ENCODE measurements at places on chromosomes 7 and 10. TPM values are rescaled to one million over a fixed set of nuclear protein-coding genes. Genes with fewer than 3 reads are reported as not detected.

DNA sequence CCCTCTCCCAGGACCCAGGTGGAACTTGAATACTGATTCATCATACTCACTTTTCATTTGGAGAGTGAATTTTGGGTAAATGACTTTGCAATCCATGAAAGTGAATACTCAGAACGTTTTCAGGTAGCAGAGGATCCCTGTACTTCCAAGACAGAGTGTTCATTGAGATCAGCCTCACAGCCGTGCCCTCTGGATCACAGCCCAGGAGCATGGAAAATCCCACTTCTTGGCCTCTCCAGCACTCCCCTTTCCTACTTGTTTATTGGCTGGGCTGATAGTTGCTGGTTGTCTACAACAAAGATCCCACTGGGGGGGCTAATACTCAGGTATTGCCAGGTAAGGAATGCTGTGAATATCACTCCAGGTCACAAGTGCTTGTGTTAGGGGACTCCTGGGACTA lies 5.9 kb downstream of the GCK start:
- DNase-seq, result no peak

DNA sequence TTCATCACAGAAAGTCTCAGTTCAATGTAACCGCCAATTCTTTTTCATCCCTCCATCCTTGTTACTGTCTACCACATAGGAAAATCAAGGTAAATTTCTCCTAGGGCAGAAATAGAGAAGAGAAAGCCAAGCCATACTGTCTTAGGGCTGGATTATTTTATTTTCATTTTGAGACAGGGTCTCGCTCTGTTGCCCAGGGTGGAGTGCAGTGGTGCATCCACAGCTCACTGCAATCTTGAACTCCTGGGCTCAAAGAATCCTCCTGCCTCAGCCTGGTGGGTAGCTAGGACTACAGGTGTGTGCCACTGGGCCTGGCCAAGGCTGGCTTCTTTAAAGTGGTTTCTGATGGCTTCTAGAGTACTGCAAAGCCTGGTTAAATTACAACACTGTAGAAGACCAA lies 181.7 kb downstream of the SRPK2 start:
- no peak for DNase-seq

Gene SPDYE2
- not detected for total RNA-seq

DNA sequence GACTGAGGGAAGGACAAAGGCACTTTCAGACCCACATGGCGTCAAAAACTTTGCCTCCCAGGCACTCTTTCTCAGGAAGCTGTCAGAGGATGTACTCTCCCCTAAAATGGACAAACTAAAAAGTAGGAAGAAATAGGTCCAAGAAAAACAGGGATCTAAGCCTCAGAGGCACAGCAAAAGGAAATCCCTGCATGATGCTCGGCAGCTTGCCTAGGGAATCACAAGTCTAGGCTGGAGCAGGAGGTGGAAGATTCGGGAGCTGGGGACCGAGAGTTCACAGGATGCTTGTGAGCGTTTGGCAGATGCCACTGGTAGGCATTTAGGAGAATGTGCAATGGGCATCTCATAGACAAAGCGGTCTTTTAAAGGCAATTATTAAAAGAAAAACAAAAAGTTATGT lies 60.8 kb downstream of the ATXN7L1 start:
- DNase-seq, result no peak

Gene ALKBH4
- total RNA-seq, result 12.6 TPM

GRCh38 chr7:139722604-139723003 lies 55.2 kb downstream of the HIPK2 start:
- DNase-seq, result no peak

DNA sequence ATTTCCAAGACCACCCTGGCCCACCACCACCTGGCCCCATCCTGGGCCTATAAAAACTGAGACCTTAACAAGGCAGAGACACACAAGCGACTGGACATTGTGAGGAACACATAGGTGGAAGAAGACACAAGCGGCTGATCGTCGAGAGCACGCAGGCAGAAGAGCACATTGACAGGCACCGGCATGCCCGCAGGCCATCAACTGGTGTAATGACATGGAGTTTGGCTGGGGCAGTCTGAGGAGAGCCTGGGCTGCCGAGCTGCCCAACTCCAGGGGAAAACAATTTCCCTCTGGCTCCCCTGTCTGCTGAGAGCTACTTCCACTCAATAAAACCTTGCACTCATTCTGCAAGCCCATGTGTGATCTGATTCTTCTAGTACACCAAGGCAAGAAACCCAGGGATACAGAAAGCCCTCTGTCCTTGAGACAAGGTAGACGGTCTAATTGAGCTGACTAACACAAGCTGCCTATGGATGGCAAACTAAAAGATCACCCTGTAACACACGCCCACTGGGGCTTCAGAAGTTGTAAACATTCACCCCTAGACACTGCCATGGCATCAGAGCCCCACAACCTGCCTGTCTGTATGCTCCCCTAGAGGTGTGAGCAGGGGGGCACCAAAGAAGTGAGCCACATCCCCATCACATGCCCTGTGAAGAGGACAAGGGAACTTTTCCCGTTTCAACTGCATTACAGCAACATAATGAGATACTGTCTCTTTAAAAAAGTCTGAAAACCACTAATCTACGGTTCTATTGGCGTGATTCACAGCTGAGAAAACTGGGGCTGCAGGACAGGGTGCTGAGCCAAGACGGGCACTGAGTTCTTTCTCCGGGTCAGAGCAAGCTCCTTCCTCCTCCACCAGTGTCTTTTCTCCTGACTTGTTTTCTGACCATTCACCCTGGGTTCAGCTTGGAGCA lies 18.5 kb upstream of the TNS3 start:
- no peak for DNase-seq

GRCh38 chr7:155998766-155999630 lies 186.7 kb upstream of the SHH start:
- no peak for DNase-seq

Gene PILRA
- 17.2 TPM for total RNA-seq

Gene NHLRC2
- total RNA-seq, result 117 TPM

Gene TRIM50
- 0.28 TPM for total RNA-seq

GRCh38 chr7:69770613-69771012 lies 172.3 kb downstream of the AUTS2 start:
- DNase-seq, result no peak

Gene AGAP9
- total RNA-seq, result 1.3 TPM

DNA sequence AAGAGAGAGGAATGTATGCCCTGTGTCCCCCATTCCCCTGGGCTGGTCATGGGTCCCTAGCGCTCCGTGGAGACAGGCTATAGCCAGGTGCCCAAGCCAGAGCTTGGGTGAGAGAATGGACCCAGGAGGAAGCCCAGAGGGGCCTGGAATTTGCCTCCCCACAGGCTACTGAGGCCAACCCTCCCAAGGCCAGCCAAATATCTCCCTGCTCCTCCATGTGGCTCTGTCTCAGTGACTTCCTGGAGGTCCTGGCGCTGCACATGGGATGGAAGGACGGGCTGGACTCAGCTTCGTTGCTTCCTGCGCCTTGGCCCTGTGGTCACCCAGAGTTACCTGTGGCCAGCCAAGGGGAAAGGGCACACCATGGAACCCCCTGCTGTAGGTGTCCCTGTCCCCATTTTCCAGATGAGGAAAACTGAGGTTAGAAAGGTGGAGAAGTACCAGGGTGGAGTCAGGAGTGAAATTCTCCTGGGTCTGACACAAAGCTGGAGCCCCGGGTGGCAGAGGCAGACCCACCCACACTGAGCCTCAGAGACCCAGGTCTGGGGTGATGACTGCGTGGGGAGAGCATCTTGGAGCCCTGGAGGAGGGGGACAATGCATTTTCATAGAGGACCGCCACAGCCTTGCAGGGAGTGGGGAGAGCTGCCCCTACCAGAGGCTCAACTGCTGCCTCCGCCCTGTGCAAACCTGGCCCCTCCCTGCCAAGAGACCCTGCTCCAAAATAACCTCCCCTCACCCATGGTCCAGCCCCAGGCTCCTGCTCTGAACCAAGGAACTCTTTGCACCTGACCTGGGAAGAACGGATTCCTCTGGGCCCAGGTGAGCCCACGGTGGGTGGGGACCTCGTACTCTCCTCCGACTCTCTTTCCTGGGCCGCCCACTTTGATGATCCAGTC lies 42.6 kb downstream of the TMEM270 start:
- DNase-seq, result no peak

GRCh38 chr7:78463039-78463438 lies 664.5 kb downstream of the PHTF2 start:
- DNase-seq, result no peak

Gene FFAR4
- 6.7 TPM for total RNA-seq

- no peak for DNase-seq
These were observed 78.4 kb upstream of the GSDME start for GRCh38 chr7:24835643-24836042.

GRCh38 chr7:69673074-69673473 lies 74.8 kb downstream of the AUTS2 start:
- no peak for DNase-seq

DNA sequence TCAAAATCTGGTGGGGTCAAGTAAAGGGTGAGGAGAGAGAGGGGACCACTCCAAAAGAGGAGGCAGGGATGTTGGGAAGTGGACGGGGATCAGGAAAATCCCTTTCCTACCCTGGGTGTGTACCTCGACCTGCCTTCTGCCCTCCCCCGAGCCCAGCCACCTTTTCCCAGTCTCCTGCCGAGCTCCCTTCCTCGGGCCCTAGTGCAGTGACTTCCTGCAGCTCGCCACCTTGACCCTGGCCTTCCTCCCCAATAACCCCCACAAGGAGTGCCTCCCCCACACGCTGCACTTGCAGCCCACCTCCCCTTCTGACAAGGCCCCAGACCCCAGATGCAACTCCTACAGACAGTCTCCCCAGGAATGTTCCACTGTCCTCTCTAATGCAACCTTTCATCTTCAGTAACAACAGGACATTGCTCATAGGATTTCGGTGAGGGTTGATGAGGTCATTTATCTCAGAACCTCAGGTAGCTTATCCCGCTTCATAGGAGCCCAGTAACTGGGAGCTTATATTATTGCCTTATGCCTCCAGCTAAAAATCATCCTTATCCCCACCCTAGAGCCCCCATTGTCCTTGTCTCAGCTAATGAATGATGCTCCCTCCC lies 90.1 kb downstream of the MKI67 start:
- DNase-seq, result no peak

GRCh38 chr7:122199171-122199570 lies 55.1 kb upstream of the AASS start:
- no peak for DNase-seq

Gene KCNIP2
- total RNA-seq, result 90.5 TPM

GRCh38 chr10:61140765-61141392 lies 196.9 kb upstream of the RHOBTB1 start:
- DNase-seq, result no peak

Gene HOXA7
- 5.8 TPM for total RNA-seq

GRCh38 chr10:1120801-1121211 lies 64.6 kb downstream of the WDR37 start:
- DNase-seq, result no peak

DNA sequence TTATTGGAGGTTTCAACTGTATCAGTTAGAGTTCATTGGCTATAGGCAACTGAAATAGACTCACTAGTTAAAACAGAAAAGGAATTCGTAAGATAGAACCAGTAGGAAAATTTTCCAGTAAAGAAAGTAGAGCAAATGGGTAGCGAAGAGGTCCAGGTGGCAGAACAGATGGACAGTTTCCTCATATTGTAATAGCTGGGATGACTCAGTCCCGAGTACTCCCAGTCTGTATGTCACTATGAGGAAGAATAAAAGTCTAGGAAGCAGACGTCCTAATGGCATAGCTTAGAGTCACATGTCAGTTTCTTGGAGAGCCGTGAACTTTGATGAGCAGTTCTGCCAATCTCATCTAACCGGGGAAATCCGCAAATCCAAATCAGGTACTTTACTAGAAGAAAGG lies 95.3 kb downstream of the RNF32 start:
- no peak for DNase-seq

Gene ZMYND11
- 59.5 TPM for total RNA-seq

Gene GBF1
- total RNA-seq, result 28.1 TPM

GRCh38 chr7:85602196-85602595 lies 415.3 kb upstream of the SEMA3D start:
- no peak for DNase-seq

Gene PRSS37
- not detected for total RNA-seq

GRCh38 chr7:44772867-44773266 lies 23.6 kb upstream of the PPIA start:
- no peak for DNase-seq

DNA sequence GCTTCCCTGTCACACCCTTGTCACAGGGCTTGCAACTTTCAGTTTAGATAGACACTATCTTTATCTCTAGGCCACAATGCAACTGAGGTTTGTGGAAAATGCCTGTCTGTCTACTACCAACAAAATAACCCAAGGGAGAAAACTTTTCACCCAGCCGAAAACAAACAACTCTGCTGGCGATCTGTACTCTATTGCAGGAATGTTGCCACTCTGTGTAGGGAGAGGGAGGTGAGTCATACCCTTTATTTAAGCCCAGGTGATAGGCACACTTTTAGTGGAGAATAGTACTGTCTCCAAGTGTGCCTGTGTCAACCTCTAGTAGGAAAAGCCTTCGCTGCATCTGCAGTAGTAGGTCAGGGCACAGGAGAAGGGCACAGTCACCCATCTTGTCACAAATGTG lies 108.3 kb downstream of the SLC25A40 start:
- no peak for DNase-seq

- no peak for DNase-seq
These were observed 365.6 kb downstream of the ANKRD7 start for GRCh38 chr7:118590107-118590506.

DNA sequence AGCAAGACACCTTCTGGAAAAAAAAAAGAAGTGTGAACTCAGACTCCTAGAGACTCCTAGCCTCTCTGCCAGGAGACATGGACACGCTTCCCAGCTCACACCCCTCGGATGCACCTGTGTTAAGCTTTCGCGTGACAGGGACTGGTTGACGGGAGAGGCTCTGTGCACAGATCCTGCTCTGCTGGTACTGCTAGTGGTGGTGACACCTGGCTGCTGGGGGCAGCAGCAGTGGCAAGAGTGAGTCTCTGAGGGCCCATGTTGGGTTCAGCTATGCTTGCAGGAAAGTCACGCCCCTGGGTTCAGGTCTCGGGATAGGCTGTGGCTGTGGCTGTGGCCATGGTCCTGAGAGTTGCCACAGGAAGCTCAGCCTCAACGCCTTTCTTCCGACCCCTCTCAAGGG lies 81.1 kb downstream of the XRCC2 start:
- no peak for DNase-seq

Gene RSPH10B2
- total RNA-seq, result 0.93 TPM

Gene COL28A1
- total RNA-seq, result 0.46 TPM

Gene PALD1
- 10.7 TPM for total RNA-seq

- no peak for DNase-seq
These were observed 171.9 kb downstream of the TPST1 start for GRCh38 chr7:66377045-66377444.

- no peak for DNase-seq
These were observed 112.1 kb upstream of the KLF6 start for GRCh38 chr10:3897156-3897555.

GRCh38 chr7:55343860-55344606 lies 21.1 kb upstream of the LANCL2 start:
- DNase-seq, result no peak

GRCh38 chr7:22726907-22727713 lies at the start of gene IL6:
Gene IL6, plus strand, starts transcription at chr7:22727200. Its CDS starts 63 bp downstream, at chr7:22727263.
- DNase-seq, result no peak

- no peak for DNase-seq
These were observed 52.2 kb downstream of the C10orf105 start for GRCh38 chr10:71667387-71667752.

DNA sequence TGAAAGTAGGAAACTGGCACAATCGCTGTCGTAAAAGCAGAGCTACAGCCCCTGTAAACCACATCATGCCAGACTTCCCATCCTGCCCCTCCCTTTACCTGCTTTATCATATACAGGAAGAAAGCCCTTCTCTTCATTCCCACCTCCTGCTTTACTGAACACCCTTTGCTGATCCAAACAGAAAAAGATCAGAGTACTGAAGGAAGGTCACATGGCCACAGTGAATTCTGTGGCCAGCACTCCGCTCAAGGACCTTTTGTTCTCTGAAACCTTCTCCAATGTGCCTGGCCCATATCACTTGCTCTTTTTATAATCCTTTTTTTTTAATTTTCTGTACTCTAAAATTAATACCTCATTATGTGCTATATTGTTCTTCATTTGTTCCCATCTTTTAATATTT lies 108.8 kb upstream of the LRGUK start:
- no peak for DNase-seq
